Central memory CD8-positive, alpha-beta T cell (primary cell): ENCODE measurements at places on chromosomes 11 and 22.
A peak's percentile ranks its signal among the peaks of the same experiment; 100 is the strongest.

DNA sequence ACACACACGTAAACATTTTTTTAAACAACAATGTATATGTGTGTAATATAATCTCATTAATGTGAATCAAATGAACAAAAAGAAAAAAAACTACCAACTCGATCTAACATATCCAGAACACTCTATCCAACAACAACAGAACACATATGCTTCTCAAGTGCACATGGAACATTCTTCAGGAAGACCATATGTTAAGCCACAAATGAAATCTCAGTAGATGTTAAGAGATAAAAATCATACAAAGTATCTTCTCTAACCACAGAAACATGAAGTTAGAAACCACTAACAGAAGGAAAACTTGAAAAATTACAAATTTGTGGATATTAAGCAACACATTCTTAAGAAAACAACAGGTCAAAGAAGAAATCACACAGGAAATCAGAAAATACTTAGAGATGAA lies 25.5 kb upstream of the TMEM45B start:
- no peak for DNase-seq

DNA sequence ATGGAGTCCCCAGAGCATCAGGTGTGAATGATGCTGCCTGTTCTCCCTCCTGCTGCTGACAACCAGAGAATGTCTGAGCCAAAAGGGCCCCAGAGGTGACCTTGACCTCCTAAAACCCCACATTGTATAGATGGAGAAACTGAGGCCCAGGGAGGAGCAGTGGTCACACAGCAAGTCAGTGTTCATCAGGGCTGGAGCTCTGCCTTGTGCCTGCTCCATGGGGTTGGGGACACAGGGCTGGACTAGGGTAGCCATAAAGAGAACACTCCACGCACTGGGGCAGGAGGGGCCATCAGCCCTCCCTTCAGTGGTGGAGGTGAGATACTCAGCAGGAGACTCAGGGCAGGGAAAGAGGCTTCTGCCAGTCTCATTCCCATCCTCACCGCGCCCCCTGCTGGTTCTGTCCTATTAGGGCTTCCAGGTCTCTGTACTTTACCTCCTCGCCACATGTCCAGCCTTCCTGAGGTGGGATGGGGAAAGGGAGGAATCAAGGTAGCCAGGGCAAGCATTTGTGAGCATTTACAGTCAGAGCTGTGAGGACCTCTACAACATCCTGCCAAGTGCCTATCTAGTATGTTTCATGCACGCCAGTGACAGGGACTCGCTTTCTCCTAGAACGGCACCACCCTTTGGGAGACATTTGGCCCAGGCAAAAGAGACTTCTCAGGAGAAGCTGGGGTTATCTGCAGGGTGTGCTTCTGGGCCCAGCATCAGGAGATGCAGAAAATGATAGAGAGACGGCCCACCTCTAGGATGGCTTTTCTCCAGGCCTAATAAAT lies 43.2 kb downstream of the NEU3 start:
- peak; percentile 28 for DNase-seq

- DNase-seq, result no peak
Observed at GRCh38 chr22:24445481-24446259, 18.3 kb downstream of the ADORA2A start.

DNA sequence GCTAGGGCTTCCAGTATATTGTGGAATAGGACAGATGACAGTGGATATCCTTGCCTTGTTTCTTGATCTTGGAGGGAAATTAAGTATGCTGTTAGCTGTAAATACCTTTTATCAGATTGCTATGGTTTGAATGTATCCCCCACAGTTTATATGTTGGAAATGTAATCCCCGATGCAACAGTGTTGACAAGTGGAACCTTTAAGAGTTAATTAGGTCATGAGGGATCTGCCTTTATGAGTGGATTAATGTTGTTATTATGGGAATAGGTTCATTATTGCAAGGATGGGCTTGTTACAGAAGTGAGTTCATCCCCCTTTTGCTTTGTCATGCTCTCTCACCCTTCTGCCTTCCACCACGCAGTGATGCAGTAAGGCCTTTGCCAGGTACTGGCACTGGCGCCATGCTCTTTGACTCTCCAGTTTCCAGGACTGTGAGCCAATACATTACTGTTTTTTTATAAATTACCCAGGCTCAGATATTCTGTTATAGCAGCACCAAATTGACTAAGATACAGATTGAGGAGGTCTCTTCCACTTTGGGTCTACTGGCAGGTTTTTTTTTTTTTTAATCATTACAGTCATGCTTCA lies 16.4 kb downstream of the CABIN1 start:
- DNase-seq, result no peak

DNA sequence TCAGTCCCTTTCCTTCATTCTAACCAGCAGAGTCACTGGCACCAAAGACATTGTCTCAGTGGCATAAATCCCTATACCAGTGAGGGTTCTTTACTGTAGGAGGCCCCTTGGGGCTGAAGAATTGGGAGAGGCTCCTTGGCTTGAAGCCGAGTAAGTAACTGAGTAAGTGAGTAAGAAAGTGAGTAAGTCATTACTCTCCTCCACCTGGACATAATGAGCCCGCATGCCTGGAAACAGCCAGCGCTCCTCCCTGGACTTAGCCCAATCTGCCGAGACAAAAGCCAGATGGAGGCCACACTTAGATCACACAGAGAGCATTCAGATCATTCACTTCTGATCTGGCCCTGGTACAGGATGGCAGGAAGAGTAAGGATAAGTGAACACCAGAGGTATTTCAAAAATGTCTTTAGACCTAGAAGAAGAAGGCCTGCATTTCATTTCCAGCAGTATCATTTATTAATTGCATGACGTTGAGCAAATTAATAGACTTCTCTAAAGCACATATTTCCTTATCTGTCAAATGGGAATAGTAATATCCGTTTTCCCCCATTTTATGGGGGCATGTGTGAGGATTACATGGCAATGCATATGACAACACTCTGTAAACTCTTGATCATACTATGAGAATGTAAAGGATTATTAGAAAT lies 8.2 kb upstream of the MICAL3 start:
- no peak for DNase-seq

DNA sequence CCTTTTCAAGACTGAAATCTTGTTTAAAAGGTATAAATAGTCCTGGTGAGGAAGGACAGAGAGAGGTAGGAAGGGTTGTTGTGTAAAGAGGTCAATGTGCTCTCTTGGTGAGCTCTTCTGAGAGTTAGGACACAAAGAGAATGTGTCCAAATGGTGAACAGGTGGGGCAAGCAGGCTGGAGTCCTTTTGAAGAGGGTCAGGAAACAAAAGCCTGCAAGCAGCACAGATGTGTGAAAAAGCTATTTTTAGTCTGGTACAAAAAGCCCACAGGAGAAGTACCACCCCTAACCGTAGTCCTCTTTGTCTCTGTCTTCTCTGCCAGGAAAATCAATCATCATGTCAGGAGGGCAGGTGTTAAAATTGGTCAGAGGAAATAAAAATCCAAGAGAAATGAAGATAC lies 54.4 kb upstream of the SYN3 start:
- no peak for DNase-seq

GRCh38 chr11:65307298-65308229 lies 7.1 kb upstream of the CDC42EP2 start:
- no peak for DNase-seq

- no peak for DNase-seq
Observed at GRCh38 chr11:10676919-10677318, 16.6 kb downstream of the IRAG1 start.

DNA sequence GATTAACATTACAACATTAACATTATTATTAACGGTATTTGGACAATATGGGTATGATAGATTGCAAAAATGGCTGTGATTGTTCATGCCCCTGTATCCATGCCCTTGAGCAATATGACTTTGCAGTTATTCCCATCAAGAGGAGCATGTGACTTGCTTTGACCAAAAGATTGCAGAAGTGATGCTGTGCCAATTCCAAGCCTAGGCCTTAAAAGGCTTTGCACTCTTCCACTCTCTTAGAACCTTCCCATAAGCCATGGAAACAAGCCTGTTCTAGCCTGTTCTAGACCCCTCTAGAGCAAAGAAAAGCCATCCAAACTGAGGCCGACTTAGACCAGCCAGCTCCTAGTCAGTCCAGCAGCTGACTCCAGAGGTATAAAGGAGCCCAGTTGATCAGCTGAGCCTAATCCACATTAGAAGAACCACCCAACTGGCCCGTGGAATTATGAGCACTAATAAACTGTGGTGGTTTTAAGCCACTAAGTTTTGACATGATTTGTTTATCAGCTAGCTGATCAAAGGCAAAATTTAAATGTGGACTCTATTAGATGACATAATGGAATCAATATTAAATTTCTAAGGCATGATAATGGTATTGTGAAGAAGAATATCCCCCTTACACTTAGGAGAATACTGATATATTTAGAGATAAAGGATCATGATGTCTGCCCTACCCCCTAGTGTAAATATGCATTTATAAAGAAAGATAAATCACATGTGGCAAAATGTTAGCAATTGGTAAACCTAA lies 28.6 kb downstream of the RAB30 start:
- DNase-seq, result no peak

DNA sequence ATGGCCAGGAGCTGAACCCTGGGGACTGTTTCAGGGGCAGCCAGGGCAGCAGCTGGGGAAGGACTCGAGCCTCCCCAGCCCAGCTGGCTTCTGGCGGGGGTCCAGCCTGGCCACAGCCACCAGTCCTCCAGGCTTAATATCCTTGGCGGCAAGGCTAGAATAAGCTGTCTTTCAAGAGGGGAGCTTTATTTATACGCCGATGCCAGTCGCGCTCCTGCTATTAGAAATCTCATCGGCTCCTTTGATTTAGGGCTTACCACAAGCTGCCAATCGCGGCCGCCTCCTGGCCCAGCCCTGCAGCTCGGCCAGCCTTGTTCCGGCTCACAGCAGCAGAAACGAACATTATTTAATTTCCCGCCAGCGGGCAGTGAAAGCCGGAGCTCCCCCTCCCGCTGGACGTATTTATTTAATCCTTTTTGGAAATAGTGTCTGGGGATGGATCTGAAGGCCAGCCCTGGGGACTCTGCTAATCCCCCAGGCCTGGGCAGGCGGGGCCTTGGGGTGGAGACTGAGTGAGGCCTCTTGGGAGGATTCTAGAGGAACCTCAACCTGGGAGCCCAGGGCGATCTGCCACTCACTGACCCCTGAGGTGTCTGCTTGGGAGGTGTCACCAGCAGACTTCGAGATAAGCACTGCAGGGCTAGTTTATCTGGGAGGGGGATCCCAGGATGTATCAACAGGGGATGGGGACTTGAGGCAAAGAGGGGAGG lies 363.1 kb downstream of the MN1 start:
- DNase-seq, result no peak

DNA sequence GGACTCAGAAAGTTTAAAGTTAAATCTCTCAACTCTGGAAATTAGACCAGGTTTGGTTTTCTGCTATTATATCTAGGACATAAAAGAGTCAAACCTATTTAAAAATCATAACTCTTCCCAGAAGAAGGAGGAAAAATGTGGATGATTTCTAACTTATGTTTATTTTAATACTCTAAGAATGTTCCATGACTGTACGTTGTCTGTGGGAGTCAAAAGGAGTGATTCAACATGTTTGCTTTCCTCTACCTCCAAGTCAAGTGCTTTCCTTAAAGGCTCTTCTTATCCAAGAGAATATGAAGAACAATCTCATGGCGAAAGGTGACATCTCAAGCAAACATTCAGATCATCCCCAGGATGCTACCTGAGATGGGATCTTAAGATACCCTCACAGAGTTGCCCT lies 21.6 kb downstream of the OR51E1 start:
- DNase-seq, result no peak

GRCh38 chr11:116515664-116516184 lies 257.1 kb downstream of the BUD13 start:
- DNase-seq, result no peak
